ENCODE measurements at places on chromosomes 11 and 22. TPM values are rescaled to one million over a fixed set of nuclear protein-coding genes. Genes with fewer than 3 reads are reported as not detected.

DNA sequence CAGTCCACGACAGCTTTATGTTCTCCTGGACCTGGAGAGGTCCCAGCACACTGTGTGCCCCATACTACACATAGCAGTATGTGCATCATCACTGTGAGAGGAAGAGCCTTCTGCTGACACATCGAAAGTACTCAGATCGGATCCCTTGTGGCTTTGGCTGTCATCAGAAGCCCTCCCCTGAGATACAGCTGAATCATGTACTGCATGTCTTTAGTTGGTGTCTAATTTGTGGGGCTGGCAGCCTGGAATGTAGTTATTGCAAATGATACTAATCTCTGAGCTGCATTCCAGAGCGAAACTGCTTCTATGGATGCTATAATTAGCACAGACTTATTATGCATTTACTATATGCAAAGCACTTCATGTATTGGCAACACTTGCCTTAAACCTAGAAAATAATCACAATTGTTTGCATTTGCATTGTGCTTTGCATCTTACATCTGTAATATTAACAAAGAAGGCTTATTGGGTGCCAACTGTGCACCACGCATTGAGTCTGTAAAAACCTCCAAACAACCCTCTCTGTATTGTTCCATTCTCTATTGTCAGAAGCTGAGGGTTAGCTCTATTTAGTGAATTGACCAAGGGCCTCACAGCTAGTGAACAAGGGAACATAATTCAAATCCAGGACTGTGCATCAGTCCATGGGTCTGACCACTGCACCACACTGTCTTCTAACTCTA is 89.2 kb upstream of the CRTAM start:
- peaks cover 5% of the 10 kb centered on the region for H3K4me1 ChIP-seq
- no peaks in the 10 kb centered on the region for H3K27me3 ChIP-seq
- DNase-seq: peak; percentile 70

GRCh38 chr22:42180349-42180842 is 49.8 kb upstream of the CYP2D6 start:
- H3K4me3 ChIP-seq: no peak overlapping the region
- H3K27ac ChIP-seq: no peak overlapping the region
- no peaks in the 10 kb centered on the region for H3K4me1 ChIP-seq
- peaks cover 3% of the 10 kb centered on the region for H3K36me3 ChIP-seq
- no peaks in the 10 kb centered on the region for H3K27me3 ChIP-seq

DNA sequence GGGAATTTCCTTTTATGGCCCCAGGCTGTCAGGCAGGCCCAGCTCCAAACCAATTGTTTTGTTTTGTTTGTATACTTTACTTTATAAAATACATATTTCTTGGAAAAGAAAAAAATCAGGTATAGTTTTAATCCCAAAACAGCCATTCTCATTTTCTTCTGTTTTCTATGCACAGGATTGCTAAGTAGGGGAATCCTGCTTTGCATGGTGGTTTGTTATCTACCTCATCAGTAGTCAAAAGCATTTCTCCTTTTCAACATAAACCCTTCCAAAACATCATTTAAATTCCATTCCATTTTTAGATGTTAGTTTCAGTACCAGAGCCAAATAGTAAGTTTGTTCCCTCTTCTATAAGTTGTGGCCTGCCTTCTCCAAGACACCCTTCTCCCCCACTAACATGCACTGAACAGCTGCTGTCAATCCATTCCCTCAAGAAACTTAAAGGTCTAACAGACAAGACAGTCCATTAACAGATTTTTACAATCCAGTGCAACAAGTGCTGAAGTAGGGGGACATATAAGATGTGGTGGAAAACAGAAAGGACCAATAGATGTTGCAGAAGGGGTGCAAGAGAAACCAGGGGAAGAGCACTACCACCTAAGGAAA is 3.7 kb downstream of the ILK start:
- H3K36me3 ChIP-seq: peaks cover 33% of the 10 kb centered on the region
- H3K4me3 ChIP-seq: peak overlapping the region; percentile 92
- no peak for DNase-seq
- peaks cover 61% of the 10 kb centered on the region for H3K4me1 ChIP-seq

DNA sequence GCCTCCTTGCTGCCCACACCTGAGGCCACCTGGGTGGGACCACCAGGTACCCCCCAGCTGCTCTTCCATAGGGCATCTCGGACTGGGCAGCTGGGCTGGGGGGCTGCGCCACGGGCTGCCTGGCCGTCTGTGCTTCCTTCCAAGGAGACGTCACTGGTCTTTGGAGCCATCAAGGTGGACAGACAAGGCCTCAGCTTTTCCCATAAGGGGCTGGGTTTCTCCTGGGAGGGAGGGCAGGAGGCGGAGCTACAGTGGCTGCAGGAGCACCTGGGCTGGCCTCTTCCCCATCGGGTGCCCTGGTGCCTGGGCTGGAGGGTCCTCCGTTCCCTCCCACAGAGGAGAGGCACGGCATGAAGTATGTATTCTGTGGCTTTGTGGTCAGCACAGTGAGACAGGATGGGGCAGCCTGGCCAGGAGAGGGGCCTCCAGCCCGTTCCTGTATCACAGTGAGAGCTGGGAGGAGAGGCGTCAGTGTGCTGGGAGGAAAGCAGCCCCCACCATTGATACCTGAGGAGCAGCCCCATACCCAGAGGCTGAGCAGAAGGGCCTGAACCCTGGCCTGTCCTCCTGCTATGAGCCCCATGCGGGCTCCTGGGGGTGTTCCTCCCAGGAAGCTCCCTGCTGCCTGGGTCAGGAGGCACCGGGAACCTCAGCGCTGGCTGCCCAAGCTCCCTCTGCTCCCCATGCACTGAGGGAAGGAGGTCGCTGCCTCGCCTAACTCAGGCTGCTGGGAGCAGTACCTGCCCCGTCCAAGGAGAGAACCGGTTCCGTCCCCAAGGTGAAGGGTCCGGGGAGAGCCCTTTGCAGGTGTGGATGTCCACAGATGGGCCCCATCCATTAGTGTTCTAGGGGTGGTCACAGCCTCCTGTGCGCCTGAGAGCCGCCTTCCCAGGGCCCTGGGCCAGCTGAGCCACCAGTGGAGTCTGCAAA is 1075.0 kb downstream of the BRD1 start:
- H3K4me3 ChIP-seq: no peak overlapping the region
- H3K36me3 ChIP-seq: no peaks in the 10 kb centered on the region
- H3K4me1 ChIP-seq: no peaks in the 10 kb centered on the region
- H3K27ac ChIP-seq: no peak overlapping the region
- no peaks in the 10 kb centered on the region for H3K27me3 ChIP-seq

DNA sequence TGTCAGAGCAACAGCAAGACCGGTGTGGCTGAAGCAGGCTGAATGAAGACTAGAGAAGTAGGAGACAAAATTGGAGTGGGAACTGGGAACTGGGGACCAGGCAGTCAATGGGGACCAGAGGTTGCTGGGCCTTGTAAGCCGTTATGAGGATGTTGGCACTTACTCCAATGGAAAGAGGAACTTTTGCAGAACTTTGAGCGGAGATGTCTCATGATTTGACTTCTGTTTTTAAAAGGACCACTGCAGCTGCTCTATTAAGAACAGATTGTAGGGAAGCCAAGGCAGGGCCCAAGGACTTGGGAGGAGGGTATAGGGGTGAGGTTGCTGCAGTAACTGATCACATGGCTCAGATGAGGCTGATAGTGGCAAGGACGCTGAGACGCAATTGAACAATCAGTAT is 34.2 kb downstream of the IL18 start:
- H3K27me3 ChIP-seq: no peaks in the 10 kb centered on the region
- H3K27ac ChIP-seq: no peak overlapping the region
- no peaks in the 10 kb centered on the region for H3K36me3 ChIP-seq
- DNase-seq: peak; percentile 48

DNA sequence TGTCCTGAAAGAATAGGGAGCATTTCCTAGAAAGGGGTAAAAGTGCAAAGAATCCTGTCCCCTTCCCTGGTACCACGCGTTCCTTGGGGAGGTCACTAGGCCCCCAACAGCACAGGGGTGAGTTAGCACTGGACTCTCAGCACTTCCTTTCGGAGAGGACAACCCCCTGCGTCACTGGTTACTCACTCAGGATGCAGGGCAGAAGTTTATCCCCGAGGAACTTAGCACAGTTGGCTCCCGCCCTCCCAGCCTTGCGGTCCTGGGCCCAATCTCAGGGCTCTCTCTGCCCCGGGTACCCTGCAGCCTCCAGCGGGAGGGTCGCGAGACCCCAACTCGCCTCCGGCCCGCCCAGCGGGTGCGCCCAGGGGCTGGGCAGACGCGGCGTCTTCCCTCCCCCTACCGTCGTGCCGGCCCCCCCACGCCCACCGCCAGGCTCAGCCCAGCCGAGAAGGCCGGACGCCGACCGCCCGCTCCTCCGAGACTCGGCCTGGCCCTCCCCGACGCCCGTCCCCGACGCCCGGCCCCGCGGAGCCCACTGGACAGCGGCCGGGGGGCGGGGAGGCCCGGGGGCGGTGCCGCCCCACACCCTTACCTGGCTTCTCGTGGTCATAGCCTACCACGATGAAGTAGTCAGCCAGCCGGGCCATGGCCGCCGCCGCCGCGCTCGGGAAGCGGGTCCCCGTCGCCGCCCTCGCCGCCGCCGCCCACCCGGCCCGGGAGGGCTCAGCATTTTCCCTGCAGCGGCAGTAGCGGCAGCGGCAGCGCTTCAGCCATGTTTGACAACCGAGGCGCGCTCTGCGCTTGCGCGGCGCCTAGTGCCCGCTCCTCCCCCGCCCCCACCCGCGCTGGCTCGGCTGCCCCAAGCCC is at the start of gene SBF2:
Gene SBF2 (minus strand): TSS at position 797 of the 867 bp plus-strand sequence. CDS start 150 bp downstream, at position 647.
- H3K4me3 ChIP-seq: peak within 1 kb of the TSS; percentile 84
- peaks cover 42% of the 10 kb centered on the region for H3K4me1 ChIP-seq
- H3K27ac ChIP-seq: peak within 1 kb of the TSS; percentile 98
- no peaks in the 10 kb centered on the region for H3K36me3 ChIP-seq

DNA sequence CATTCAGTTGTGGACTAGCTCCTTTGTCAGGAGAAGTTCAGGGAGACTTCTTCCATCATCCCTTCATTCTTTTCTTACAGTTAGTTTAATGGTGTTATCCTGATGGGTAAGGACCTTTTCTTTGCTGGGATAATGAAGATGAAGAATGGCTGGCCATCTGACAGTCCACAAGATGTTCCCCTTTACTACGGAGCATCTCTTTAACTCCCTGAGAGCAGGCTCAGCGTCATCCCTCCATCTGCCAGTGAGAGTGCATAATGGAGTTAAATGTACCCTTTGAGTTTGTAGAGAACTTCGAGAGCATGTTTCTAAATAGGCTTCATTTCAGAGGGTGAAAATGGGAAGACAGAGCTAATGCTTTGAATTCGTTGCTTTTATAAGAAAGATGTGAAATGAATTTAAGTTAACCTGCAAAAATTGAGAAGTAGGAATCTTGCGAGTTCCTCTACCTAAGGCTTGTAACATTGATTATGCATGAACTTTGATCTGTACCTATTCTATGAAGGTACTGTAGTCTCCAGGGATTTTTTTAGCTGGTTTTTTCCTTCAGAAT is 1.7 kb downstream of the EP300 start:
- peak overlapping the region; percentile 100 for H3K27ac ChIP-seq
- peak overlapping the region; percentile 88 for H3K4me3 ChIP-seq
- H3K27me3 ChIP-seq: no peaks in the 10 kb centered on the region
- peaks cover under 1% of the 10 kb centered on the region for H3K36me3 ChIP-seq
- DNase-seq: peak; percentile 36

- H3K4me3 ChIP-seq: no peak overlapping the region
- H3K27me3 ChIP-seq: no peaks in the 10 kb centered on the region
- DNase-seq: no peak
- no peaks in the 10 kb centered on the region for H3K36me3 ChIP-seq
- H3K4me1 ChIP-seq: no peaks in the 10 kb centered on the region
Measured at GRCh38 chr11:85406316-85406715, 220.8 kb downstream of the DLG2 start.

GRCh38 chr11:73164803-73165540 is 22.9 kb upstream of the FCHSD2 start:
- peaks cover 7% of the 10 kb centered on the region for H3K4me1 ChIP-seq
- DNase-seq: no peak
- no peaks in the 10 kb centered on the region for H3K36me3 ChIP-seq
- H3K27ac ChIP-seq: no peak overlapping the region
- no peaks in the 10 kb centered on the region for H3K27me3 ChIP-seq
- H3K4me3 ChIP-seq: no peak overlapping the region

GRCh38 chr11:108112057-108112456 is 9.3 kb upstream of the ACAT1 start:
- no peaks in the 10 kb centered on the region for H3K36me3 ChIP-seq
- peaks cover 5% of the 10 kb centered on the region for H3K4me1 ChIP-seq
- no peak for DNase-seq
- no peak overlapping the region for H3K27ac ChIP-seq
- H3K4me3 ChIP-seq: no peak overlapping the region

DNA sequence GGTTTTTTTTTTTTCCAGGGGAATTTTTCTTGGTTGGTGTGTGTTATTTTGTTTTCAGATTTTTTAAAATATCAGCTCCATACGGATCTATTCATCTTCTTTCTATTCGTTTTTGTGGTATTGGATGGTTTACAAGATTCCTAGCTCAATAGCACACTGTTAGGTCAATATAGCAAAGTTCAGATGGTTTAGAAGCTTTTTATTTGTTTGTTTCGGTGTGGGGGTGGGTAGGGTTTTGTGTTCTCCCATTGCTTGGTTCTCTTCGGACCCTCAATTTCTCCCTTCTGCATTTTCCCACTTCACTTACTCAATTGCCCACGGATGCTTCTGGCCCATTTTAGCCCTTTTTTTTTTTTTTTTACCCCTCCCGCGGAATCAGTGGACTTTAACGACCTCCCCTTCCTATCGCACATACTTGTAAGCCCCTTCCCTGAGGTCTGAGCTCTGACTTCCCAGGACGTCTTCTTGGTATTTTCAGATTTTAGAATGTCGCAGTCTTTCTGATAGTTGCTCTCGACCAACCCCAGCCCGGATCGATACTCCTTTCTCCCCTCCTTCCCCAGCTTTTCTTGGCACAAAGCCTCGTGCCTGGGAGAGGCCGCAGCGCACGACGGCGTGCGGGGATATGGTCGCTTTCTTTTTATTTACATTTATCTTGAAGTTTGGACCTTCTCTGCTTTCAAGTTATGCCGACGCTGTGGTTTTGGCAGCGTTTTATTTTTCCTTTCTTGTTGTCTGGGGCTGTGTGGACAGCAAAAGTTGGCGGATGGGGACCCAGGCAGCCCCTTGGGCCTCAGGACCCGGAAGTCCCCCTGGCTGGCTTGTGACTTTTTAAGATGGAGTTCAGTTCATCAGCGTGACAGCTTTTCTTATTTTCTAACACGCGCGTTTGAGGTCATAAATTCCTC is 4.4 kb upstream of the SPDYC start:
- DNase-seq: peak; percentile 59
- H3K4me1 ChIP-seq: no peaks in the 10 kb centered on the region
- H3K4me3 ChIP-seq: peak overlapping the region; percentile 17
- no peaks in the 10 kb centered on the region for H3K27me3 ChIP-seq
- H3K36me3 ChIP-seq: no peaks in the 10 kb centered on the region

GRCh38 chr11:69275178-69275577 is 18.8 kb upstream of the MYEOV start:
- DNase-seq: no peak
- no peak overlapping the region for H3K4me3 ChIP-seq
- H3K4me1 ChIP-seq: peaks cover 16% of the 10 kb centered on the region

SMPD1 gene
- total RNA-seq: 42.2 TPM

MS4A3 gene
- not detected for total RNA-seq

PLAAT3 gene
- 101 TPM for total RNA-seq

TMEM191B gene
- 3.1 TPM for total RNA-seq

HTR3A gene
- total RNA-seq: not detected

Measured in upper lobe of left lung (tissue), 6 donors.